H9 (cell line): ENCODE measurements at places on chromosomes 6 and 20.

- DNase-seq = no peak
Observed at GRCh38 chr6:44058617-44059358, 68.5 kb downstream of the MRPL14 start.

GRCh38 chr6:85115876-85116275 is 334.0 kb upstream of the NT5E start:
- DNase-seq = no peak

DNA sequence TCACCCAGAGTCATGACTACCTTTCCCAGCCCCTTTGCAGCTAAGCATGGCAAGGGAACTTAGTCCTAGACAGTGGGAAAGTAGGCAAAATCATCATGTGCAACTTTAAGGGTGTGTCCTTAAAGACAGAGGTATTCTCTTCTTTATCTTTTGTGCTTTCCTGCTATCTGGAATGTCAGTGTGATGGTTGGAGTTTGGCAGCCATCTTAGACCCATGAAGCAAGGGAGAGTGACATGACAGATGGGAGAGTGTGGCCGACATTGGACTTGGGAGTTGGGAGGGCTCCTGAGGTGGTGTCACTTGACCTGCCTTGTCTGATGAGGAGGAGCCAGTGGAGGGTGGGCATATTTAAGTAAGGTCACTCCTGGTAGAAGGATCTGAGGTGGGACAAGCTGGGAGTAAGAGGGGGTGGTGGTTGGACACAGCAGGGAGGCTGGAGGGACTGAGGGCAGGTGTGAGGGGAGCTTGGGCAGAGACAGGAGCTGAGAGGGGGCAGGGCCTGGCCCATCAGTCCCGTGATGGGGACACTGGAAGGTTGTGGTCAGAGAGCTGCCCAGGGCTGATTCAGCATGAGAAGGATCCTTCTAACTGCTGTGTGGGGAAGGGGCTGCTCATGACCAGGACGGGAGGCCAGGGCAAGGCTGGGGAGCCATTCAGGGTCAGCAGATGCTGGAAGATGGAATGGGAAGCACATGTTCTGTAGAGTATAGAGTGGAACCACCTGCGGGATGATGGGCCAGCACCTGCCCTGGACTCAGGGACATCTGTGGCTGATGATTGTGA is 29.5 kb upstream of the SULF2 start:
- no peak for DNase-seq

DNA sequence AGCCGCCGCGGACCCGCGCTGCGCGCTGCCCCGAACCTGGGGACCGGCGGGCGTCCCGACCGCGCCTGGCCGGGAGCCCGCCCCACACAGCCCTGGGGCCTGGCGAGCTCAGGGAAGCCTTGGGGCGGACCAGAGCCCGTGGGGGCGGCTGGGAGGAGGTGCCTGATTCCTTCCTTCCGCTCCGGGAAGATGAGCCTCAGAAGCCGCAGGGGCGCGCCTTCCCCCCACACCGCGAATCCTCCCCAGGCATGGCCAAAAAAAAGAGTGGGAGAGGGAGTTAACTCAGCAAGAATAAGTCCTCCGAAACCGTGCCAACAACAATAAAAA is at the start of gene CBLN4:
CBLN4 (minus strand) TSS at position 131 of the 327 bp plus-strand sequence. CDS start 1,348 bp downstream, outside the sequence.
- DNase-seq = no peak

- DNase-seq = no peak
Observed at GRCh38 chr6:128617285-128617684, 96.9 kb upstream of the PTPRK start.

- no peak for DNase-seq
Observed at GRCh38 chr6:35341557-35341956, 801 bp upstream of the PPARD start.

DNA sequence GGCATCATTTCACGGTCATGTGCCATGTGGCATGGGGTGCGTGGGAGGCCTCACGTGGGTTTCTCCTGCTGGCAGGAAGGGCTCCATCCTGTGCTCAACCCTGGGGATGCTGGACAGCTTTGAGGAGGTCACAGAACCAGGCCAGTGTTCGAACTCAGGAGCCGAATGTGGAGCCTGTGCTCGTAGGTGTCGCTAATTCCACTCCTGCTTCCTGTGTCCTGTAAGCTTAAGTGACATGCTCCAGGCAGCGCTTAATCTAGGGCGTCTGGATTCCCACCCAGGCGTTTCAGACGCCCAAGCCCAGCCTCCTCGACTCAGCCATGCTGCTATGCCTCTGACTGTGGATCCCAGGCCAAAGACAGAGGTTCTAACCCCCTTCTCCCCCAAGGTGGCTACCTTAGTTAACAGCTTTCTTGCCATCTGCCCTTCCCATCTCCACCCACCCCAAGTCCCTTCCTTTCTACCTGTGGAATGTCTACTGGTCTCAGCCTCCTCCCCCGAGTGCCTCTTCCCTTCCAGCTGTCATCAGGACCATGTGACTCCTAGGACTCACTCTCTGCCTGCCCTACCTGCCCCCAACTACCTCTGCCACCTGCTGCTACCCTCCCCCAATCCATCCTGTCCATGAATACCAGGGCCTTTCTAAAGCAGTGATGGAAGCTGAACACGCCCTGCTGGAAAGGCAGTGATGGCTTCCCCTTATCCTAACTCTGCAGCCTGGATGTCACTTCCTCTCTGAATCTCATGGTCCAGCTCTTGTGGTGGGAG is 255.1 kb downstream of the CDH26 start:
- DNase-seq = no peak

DNA sequence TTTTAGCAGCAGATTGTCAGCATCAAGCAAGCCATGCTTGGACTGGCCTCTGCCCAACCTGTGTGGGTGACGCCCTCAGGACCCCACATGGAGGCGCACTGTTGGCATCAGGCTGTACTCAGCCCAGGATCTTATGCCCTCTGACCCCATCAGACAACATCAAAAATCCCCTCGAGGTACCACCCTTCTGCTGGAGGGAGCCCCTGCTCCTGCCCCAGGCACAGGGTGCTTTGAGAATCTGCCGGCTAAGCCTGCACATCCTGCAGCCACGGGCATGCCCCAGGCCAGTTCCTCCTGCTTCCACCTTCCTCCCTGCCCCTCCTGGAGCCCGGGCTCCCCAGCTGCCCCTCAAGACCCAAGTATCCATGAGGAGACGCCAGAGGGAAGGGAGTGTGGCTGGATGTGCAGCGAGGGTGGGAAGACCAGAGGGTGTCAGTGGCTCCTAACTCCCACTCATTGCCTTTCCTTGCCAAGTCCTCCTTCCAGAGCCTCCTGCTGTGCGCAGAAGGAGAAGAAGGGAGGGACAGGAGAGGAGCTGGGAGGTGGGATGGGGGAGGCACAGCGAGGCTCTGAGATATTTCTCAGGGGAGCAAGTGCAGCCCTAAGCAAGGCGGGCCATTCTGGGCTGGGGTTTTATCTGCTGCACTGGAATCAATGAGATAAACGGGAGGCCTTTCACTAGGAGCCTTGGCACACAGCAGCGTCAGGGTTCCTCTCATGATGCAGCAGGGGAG is 77.4 kb upstream of the CST7 start:
- DNase-seq = no peak

- DNase-seq = no peak
Observed at GRCh38 chr20:25076201-25076600, 5.7 kb downstream of the VSX1 start.
